ENCODE measurements at places on chromosomes 1 and 21.

- no peak for DNase-seq
Measured at GRCh38 chr1:163655565-163655964, 333.8 kb downstream of the NUF2 start.

GRCh38 chr1:80973101-80973500 lies 827.6 kb upstream of the ADGRL2 start:
- no peak for DNase-seq

- no peak for DNase-seq
Measured at GRCh38 chr1:197312163-197312562, 44.1 kb downstream of the CRB1 start.

GRCh38 chr1:166884040-166884642 lies 8.1 kb upstream of the TADA1 start:
- no peak for DNase-seq

- DNase-seq = no peak
Measured at GRCh38 chr1:37817481-37817880, 9.5 kb upstream of the YRDC start.

DNA sequence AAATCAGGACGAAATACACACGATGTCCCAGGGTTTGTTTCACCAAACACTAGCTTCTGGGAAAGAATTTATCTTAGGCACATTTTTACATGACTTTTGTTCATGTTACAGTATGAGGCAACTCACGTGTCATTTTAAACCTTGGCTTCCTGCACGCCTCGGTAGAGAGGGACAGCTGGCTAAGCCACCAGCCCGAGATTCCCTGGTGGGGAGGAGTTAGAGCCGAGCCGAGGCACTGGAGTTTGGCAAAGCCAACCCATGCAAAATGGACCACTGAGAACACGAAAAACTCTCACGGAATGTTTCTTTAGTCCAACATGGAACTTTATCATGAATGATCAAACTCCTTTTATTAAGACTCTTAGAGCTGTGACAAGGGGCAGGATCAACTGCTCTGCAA lies 240.0 kb downstream of the DYRK1A start:
- no peak for DNase-seq

DNA sequence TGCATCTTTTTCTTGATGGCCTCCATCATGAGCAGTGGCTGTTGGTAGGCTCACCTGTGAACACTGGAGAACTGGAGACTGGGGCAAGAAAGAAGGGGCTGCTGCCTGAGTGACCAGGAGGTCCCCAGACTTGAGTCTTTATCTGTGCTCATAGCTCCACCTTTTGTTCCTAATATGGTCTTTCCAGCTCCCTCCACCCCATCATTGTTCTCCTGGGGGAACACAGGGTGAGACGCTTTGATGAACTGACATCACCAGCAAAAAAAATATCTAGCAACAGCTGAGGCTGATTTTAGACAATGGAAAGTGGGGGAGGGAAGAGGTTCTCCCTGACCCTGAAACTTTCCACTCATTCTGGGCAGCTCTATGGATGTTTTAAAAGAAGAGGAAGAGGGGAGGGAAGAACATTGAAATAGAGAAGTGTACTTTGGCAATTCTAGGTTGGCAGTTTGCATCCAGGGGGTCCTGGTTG lies at the start of gene TPM3:
Gene TPM3, minus strand, starts transcription at position 111 of the 472 bp plus-strand sequence. Its CDS starts 82 bp downstream, at position 29.
- DNase-seq = no peak

GRCh38 chr1:91166106-91166712 lies 144.4 kb upstream of the ZNF644 start:
- DNase-seq = no peak

- no peak for DNase-seq
Measured at GRCh38 chr1:107328087-107328486, 187.2 kb downstream of the NTNG1 start.

GRCh38 chr1:236728752-236729151 lies 42.5 kb downstream of the ACTN2 start:
- DNase-seq = no peak

DNA sequence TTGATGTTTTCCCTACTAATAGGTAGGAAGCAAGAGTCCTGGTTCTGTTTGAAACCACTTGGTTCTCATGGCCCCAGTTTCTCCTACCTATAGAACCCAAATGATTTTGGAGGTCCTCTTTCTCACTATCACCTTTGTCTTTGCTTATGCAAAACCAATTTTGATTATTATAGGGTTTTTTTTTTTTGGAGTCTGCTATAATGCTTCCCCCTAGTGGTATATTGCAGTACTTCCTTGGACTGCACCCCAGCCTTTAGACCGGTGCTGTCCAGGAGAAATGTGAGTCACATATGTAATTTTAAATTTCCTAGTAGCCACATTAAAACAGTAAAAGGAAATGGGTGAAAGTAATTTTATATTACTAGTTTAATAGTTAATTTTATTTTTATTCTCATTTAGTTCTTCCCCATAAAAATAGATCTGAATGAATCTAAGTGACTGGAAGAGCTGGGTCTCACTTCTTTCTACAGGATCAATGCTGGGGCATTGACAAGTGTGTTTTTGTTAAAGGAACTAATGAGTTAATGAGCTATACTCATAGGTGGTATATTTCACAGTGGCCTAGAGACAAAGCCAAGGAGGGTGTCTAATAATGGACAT lies 10.6 kb downstream of the FCMR start:
- DNase-seq = no peak

Data from cortex of kidney (tissue), 1 donor.